Aorta (tissue), 5 donors: ENCODE measurements at places on chromosomes 3 and 15. TPM values are rescaled to one million over a fixed set of nuclear protein-coding genes. Genes with fewer than 3 reads are reported as not detected.

DNA sequence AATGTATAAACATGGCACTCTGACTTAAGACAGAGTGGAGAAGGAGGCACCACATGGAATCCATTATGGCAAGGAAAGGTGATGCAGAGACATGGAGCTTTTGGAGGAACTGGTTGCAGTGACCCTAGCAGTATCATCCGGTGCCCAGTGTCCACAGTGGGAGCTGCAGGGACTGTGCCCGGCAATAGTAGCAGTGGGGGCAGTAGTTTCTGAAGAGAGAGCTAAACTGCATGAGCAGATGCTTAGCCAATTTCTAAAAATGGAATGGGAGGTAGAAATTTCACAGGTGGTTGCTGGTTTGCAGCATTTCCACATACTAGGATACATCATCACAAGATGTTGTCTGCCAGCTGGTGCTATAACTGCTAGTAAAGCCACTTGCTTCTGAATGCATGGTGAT lies 7.8 kb upstream of the TM2D3 start:
- DNase-seq = no peak

CFAP100 gene
- not detected for total RNA-seq

DNA sequence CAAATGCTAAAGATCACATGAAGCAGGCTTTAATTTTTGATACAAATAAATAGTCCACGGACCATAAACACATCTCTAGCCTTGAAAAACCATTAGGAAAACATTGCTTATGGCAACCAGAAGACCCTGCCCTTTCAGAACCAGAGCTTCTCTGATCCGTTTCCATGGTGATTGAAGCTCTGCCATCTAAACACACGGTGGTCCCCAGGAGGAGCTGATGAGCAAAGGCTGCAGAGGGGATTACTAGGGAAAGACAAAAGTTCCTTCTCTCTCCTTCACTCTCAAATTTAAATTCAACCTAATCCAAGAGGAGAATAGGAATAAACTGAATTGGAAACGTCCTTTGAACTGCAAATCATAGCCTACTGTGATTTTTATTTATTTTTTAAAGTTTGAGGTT lies 122.0 kb upstream of the ATP10A start:
- DNase-seq = no peak

DNA sequence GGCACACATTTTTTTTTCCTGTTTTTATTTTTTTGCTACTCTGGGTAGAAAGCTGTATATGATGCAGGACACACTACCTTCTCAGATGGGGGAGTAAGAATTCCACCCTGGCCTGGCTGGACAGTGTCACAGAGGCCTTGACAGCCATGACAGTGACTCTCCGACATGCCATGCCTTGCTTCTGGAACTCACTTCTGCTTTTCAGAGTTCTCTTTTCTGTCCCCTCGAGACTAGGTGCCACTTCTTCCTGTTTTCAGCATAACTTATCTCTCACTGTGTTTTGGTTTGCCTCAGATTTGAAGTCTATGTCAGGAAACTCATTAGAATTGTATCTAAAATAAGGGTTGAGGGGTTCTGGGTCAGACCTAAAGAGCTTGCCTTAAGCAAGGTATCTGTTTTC lies 69.1 kb upstream of the SEC13 start:
- DNase-seq = no peak

- DNase-seq = no peak
These were observed 72.8 kb upstream of the ACAD9 start for GRCh38 chr3:128806588-128806987.

DNA sequence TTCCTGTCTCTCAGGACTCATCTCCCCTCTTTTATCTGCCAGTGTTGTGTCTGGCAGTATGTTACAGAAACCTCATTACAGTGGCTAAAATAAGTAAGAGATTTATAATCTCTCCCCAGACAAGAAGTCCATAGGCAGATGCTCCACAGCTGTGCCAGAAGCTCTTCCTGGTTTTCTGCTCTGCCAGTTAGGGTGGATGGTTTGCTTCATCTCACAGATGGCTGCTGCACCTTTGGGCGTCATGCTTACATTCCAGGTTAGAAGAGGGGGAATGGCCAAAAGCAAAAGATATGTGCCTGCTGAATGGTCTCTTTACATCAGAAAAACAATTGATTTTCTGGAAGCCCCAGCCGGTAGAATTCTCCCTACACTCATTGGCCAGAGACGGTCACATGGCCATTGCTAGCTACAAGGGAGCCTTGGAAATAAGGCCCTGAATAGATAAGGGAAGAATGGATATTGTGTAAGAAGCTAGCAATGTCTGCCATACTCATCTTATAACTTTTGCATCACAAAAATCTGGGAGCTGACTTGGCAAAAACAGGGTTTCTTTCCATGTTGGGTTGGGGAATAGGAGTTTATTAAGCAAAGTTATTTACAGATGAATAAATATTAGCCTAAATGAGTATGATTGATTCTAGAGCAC lies 91.1 kb downstream of the PDCD6IP start:
- no peak for DNase-seq

PCOLCE2 gene
- total RNA-seq = 106 TPM

- DNase-seq = no peak
These were observed 12.2 kb downstream of the CGNL1 start for GRCh38 chr15:57388464-57388863.

- DNase-seq = no peak
These were observed 433.4 kb upstream of the CFAP20DC start for GRCh38 chr3:59483191-59483590.

DNA sequence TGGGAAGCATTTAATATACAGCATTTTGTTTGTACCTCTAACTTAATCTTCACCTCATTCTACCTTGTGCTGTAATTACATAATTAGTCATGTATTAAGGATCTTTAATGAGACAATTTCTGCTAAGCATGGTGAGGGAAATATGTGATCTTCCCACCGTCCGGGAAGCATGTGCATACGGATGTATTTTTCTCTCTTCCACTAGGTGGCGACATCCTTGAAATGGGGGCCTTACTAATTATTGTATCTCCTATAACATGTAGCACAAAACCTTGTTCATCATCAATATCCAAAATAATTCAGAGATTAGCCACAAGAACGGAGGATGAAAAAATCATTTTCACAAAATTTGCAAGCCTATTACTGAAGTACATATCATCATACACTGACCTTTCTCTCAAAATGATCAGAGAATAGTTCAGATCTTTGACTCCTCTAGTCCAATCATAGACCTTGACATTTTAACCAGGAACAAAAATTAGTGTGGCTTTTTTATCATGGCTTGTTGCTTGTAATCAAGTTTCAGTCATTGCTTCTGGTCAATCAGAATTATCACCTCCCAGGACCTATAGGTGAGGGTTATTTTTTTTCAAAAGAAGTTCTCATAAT lies 148.9 kb upstream of the GBE1 start:
- DNase-seq = no peak

STRIT1 gene
- not detected for total RNA-seq

TMEM45A gene
- 47.5 TPM for total RNA-seq

GRCh38 chr3:11244121-11244677 lies 28.0 kb upstream of the ATG7 start:
- DNase-seq = no peak

- DNase-seq = no peak
These were observed 293.3 kb upstream of the RGMA start for GRCh38 chr15:93382200-93382820.

ST8SIA2 gene
- not detected for total RNA-seq

DNA sequence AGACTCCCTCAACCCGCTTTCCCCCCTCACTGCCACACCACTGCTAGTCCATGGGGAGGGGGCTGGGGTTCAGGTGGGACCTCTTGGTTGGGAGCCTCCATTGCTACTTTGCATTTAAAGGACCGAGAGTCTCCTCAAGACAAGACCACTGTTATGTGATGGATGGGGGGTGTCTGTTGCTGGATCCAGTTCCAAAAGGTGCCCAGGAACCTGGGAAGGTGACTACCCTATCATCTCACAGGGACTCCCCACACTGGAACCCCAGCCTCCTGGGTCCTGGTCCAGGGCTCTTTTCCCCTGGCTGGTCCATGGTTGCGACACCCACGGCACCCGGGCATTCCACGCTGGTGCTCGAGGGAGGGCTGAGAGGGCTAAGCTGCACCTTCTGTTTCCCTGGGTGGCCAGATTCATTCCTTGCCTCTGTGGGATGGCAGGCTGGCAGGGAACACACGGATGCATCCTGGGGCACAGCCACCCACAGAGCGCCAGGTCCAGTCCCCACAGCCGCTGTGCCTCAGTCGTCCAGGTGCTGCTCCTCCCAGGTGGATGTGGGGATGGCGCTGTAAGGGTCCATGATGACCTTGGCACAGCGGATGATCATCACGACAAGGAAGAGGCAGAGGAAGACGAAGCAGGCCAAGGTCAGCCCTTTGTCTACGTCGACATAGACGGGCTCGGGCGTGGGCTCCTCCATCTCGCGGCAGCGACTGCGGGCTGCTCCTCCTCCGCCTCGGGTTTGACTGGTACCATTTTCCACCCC lies 48.6 kb downstream of the FAH start:
- no peak for DNase-seq

- DNase-seq = no peak
These were observed 136.8 kb upstream of the ACP3 start for GRCh38 chr3:132180337-132180791.

DNA sequence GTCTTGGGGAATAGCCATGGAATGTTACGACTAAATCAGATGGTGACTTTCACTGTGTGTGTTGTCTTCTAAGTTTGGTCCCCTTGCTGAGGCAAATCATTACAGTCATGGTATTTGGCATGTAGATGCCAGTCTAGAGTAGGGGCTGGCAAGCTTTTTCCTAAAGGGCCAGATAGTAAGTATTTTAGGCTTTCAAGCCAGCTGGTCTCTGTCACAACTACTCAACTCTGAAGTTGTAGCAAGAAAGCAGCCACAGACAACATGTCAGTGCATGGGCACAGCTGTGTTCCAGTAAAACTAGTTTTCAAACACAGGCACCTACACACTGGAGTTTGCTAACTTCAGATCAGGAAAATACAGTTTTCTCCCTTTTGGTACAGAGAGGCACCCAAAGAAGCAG lies 39.3 kb downstream of the CCR3 start:
- no peak for DNase-seq

DNA sequence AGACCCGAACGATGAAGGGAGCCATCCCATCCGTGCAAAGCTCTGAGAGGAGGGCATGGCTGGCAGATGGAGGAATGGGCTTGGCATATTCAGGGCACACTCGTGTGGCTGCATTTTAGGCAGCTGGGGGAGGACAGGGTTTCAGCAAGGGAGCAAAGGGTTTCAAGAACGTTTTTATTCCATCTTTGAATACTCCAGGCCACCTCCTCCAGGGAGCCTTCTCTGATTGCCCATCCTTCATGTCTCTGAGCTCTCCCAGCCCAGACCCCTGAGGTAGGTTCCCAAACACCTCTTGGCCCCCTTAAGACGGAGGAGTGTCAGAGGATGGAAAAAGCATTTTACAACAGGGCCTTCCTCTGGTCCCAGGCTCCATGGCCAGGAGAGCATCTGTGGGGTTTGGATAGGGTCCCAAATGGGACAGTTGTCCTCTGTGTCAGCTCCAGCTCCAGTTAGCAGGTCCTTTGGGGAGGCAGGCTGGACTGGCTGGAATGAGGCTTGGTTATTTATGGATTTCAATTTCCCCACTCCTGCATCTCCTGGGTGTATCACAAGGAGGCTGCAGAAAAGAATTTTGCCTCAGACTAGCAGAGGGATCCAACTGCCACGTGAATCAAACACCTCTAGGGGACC lies 17.7 kb upstream of the SLC6A1 start:
- DNase-seq = no peak

GRCh38 chr3:151425627-151426340 lies 35.1 kb downstream of the IGSF10 start:
- DNase-seq = no peak

SNTN gene
- total RNA-seq = not detected

- no peak for DNase-seq
These were observed 57.3 kb upstream of the UBE2Q2 start for GRCh38 chr15:75785771-75786574.

GRCh38 chr3:123638936-123639689 lies 54.3 kb upstream of the HACD2 start:
- DNase-seq = no peak

CDAN1 gene
- 9.0 TPM for total RNA-seq

EXD1 gene
- total RNA-seq = not detected

GRCh38 chr15:96293441-96293840 lies 37.1 kb upstream of the NR2F2 start:
- DNase-seq = no peak

DNA sequence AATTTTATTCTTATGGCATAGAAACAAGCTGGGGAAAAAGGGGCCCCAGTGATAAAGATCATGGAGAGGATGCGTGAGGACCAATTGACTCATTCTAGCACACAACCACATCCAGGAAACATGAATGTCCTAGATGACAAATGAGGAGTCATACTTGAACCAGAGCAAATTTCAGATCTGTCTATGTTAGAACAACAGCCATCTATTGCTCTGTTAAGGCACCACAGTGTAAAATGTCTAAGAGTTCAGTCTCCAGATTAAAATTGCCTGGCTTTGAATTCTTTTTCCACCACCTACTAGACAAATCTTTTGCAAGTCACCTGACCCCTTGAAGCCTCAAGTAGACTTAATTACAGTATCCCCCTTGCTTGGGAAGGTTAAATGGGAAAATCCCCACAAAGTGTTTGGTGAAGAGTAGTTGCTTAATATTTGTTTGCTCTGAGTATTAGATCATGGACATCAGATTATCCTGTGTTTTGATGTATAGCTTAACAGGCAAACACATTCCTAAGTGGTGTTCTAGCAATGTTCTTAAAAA lies 258.7 kb upstream of the TGFBR2 start:
- no peak for DNase-seq

GRCh38 chr3:45665101-45665572 lies 24.1 kb upstream of the SACM1L start:
- no peak for DNase-seq

GRCh38 chr3:130825762-130826299 lies 68.1 kb upstream of the ATP2C1 start:
- DNase-seq = no peak

TMEM266 gene
- 0.26 TPM for total RNA-seq

TMEM207 gene
- total RNA-seq = not detected

ROPN1 gene
- total RNA-seq = not detected

GRCh38 chr3:131975047-131975446 lies 59.8 kb downstream of the CPNE4 start:
- no peak for DNase-seq

FOXB1 gene
- not detected for total RNA-seq

GRCh38 chr3:10741891-10742671 lies 73.9 kb upstream of the SLC6A11 start:
- no peak for DNase-seq
